ENCODE measurements at places on chromosomes 1 and 21.

- DNase-seq = peak; percentile 81
Observed at GRCh38 chr1:211259638-211260126, 516 bp downstream of the RCOR3 start.

DNA sequence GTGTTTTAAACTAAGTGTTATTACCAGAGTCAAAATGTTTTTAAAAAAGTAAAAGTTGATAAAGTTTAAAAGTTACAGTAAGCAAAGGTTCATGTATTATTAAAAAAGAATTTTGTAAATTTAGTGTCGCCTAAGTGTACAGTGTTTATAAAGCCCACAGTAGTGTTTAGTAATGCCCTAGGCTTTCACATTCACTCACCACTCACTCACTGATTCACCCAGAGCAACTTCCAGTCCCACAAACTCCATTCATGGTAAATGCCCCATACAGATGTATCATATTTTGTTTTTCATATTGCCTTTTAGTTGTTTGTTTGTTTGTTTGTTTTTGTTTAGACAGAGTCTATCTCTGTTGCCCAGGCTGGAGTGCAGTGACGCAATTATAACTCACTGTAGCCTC is 353.8 kb upstream of the PTBP2 start:
- DNase-seq = no peak

DNA sequence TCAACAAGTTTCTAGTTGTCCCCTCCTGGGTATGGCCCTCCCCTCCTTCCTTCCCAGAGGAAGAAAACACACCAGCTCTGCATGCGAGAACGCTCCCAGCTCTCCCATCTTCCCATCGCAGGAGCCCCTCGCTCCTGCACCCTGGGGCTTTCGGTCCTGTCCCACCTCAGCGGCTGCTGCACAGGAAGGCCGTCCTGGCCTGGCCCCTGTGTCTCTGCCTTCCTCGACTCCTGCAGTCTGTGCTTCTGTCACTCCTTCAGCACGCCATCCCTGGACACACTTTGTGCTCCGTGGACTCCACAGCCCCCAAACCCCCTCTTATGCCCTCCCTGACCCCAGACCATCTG is 23.2 kb downstream of the KRTAP10-1 start:
- no peak for DNase-seq

- DNase-seq = peak; percentile 91
Observed at GRCh38 chr1:93680420-93681100, 1.1 kb downstream of the BCAR3 start.

GRCh38 chr1:4971666-4972065 is 317.3 kb downstream of the AJAP1 start:
- no peak for DNase-seq

Data from tibial artery (tissue), 4 donors.